Amygdala (tissue), 56 donors: ENCODE measurements at places on chromosomes 4 and X.

DNA sequence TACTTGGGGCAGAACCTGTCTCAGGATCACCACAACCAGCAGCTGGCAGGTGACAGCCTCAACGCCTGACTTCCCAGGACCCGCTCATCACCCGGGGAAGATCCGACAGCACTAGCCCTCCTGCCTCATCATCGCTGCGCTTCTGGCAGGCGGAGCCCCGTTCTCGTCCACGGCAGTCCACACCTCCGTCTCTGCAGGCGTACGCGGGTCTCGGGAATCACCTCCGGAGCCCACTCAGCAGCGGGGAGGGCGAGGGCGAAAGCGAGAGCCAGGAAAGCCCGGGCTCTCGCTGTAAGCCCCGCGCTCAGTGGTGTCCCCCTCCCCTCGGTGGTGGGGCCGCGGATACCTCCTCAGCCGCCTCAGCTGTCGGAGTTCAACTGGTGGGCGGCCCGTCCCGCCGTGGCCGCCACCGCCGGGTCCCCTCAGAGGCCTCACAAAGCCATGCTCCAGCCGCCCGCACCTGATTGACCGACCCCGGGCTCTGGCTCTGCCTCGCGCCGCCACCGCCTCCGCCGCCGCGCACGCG, 518 bp upstream of the CNKSR2 start:
- no peak for DNase-seq

DNA sequence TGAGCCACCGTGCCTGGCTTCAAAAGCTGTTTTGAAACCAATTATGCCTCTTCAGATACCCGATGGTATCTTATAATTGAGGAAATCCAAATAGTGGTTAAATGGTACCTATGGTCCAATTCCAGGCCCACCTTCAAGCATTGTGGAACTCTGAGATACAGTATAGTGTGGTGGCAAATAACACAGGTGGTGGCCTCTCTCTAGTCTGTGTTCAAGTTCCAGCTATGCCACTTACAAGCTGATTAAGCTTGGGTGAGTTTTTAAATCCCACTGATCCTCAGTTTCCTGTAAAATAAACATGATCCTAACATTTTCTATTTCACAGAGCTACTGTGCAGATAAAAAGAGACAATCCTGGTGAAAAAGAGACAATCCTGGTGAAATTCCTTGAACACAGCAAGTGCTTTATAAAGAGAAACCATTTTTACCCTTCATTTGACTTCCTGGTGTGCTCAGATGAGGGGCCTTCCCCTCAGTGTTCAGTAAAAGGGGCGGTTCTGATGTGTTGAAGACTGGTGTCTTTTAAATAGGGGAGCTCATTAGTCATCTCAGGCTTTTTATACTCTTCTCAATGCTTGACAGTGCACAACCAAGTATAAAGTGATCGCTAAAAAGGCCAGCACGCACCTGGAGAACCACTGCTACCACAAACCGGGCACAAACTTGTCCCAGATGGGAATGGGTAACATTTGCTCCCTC, 30.8 kb upstream of the CD40LG start:
- DNase-seq, result no peak

DNA sequence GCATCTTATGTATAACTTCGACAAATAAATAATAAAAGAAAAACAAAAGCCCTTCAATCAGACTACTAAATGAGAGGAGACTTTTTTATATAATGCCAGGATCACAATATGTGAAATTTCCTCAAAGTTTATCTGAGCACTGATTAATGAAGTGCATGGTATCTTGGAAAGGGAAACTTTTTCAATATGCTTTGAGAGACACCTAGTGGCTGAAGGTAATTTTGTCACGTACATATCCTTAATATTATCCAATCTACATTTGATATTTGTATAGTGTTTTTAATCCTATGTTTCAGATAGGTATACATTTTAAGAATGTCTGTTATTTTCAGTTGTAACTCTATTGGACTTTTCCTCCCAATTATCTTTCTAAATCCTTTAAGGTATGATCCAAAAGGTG, 146.8 kb downstream of the KLHL4 start:
- DNase-seq, result no peak

DNA sequence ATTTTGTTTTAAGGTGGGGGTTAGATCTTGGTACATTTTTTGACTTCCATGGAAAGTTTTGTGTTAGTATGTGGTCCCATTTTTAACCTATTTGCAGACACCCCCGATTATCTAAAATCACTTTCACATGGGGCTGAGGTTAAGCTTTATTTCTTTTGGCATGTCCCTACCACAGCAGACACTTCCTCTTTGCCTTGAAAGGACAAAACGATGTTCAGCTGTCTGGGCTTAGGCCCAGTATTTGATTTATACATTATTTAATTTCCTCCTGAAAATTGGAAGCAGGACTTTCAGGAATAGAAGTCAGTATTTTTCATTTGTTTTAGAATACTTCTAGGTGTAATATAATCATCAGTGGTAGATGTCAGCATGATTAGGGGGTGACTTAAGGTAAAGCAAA, 112.4 kb upstream of the SPRY1 start:
- DNase-seq, result no peak

DNA sequence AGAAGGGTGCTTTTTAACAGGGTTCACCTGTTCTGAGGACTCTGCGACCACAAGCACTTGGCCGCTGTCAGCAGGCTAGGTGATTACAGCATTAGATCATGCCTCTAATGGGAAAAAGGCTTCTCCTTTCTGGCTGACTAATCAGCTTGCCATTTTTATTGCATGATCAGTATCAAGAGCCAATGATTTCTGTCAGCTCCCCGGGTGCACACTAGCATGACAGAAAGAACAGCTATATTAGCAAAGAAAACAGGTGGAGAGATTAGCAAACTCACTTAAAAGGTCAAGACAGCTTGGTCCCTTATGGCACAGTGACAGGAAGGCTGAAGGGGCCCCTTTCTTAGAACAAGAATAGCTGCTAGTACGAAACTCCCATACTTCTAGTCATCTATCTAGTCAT, 170.0 kb downstream of the SMIM20 start:
- no peak for DNase-seq

- no peak for DNase-seq
Measured at GRCh38 chrX:47796433-47796906, 40.2 kb upstream of the ZNF81 start.

GRCh38 chr4:41133454-41134018, 80.8 kb downstream of the APBB2 start:
- no peak for DNase-seq

DNA sequence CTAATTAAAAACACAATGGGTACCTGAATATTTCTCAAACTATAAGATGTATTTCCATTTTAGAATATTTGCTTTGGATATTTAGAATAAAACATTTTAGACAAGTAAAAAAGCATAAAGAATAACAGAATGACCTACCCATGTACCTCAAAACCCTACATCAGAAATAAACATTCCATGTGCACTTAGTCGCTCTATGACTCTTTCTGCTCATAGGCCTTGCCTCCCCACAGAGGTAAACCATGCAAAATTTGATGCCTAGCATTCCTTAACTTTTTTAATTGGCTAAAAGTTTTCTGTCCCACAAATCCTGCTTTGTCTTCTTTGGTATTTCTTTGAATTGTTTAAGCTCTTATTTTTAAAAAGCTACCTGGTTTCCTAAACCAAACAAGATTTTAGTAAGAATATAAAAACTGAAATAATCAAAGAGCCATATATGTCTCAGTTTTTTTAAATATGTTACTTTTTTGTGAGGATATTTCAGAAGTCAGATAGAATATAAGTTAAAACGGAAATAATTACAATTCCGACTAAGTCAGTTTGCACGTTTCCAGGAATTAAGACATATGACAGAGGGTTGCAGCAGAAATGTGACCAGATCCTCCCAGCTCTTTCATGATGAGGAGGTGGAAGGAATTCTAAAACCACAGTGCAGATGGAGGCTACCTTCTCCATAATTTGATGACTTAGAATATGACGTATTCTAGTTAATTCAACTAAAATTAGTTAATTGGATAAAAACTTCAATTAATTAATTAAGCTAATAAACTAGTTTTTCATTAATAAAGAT, 102.5 kb downstream of the FIP1L1 start:
- DNase-seq, result no peak

- DNase-seq, result no peak
Measured at GRCh38 chr4:18689308-18690115, 668.0 kb upstream of the LCORL start.

DNA sequence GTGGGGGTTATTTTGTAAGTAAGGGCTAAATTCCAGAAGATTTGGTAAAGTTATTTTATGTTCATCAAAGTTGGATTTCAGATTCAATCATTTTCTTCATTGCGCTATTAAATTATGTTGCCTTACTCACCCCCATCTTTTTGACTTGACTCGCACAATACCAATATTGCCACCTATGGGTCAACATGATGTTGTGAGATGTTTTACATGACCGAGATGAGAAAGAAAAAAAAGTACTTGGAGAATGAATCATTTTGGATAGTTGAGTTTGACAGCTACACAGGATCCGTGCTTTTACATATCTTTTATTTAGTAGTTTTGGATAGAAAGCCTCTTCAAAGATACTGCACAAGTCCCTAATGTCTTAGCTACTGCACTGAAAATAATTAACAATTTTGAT, 224.2 kb upstream of the EMCN start:
- DNase-seq, result no peak

GRCh38 chr4:174217273-174218126, 66.0 kb downstream of the FBXO8 start:
- no peak for DNase-seq

- no peak for DNase-seq
Measured at GRCh38 chrX:141158084-141158483, 18.8 kb downstream of the LDOC1 start.

DNA sequence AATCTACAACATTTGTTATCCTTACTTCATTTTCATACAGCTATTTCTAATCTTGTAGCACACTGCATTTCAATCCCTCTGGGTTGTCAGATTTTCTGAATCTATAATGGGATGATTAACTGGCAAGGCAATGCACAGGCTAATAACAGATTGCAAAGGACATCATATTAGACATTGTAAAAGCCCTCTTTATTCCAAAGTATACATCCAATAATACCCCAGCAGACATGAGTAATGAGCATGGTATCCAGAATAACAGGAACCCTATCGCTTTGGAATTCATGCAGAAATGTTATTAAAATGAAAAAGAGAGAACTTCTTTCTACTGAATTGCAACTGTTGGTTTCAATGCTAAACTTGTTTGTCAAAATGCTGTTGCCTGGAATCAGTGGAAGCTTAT, 122.9 kb downstream of the C4orf33 start:
- no peak for DNase-seq

- no peak for DNase-seq
Measured at GRCh38 chrX:9859711-9860555, 73.7 kb downstream of the SHROOM2 start.

DNA sequence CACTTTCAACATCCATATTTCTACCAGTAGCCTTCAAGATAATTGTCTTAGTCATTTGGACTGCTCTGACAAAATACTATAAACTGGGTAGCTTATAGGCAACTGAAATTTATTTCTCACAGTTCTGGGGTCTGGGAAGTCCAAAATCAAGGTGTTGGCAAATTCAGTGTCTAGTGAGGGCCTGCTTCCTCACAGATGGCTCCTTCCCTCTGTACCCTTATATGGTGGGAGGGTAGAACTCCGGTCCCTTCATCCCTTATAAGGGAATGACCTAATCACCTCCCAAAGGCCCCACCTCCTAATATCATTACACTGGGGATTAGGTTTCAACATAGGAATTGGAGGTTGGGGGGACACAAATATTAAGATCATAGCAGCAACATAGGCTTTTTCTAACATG, 7.4 kb upstream of the TBC1D25 start:
- DNase-seq, result no peak

DNA sequence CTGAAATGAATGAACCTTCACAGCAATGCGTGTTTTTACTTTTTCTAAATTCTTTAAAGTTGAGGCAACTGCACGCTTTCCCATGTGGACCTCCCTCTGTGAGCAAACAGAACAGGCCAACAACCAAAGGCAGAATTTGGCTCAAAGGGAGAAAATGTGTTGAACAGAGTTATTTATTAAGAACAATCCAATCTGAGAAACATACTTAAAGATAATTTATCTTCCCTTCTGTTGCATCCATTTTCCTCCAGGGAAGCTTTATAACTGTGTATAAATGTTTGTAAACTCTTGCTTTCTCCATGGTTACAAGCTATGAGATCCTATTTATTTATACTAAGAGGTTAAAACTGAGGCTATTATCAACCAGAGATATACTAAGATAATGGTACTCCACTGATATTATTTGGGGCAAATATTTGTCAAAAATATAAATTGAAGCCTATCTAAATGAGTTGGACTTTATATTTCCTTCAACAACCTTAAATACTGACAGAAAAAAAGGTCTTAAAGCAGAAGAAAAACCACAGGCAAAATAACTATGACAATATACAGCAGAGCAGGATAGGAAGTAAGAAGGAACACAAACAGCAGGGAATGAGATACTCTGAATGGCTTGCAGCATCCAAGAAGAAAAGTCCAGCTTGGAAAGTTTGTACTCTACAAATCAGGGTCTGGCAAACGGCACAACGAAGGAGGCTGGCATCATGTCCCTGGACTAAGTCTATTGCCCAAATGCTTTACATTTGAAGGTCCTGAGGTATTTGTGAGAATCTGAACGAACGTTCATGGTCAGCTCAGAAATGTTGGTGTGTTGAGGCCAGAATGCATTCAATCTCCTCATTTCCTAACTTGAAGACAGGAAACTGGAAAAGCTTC, 663.2 kb upstream of the INTU start:
- no peak for DNase-seq

DNA sequence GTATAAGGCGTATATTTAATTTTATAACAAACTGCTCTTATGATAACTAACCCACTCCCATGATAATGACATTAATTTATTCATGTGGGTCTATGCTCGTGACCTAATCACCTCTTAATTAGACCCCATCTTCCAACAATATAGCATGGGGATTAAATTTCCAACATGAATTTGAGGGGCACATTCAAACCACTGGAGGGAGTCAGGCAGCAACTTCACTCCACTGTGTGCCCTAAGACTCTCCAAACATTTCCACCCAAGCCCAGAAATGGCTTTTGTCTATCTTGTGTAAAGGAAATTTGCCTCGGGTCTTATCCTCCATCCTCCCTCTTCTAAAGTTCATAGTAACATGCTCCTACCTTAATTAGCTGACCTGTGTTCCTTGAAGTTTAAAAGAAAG, 616.1 kb upstream of the CPEB2 start:
- DNase-seq, result no peak

GRCh38 chr4:93267747-93268146, 560.8 kb upstream of the ATOH1 start:
- no peak for DNase-seq
